CD4-positive, alpha-beta memory T cell (primary cell): ENCODE measurements at places on chromosomes 11 and 22. TPM values are rescaled to one million over a fixed set of nuclear protein-coding genes. Genes with fewer than 3 reads are reported as not detected.

POLA2 gene
- total RNA-seq = 26.4 TPM

ACR gene
- total RNA-seq = not detected

PLET1 gene
- not detected for total RNA-seq

CDC45 gene
- 0.64 TPM for total RNA-seq

GRAP2 gene
- total RNA-seq = 134 TPM

MMP26 gene
- total RNA-seq = not detected

TBX10 gene
- total RNA-seq = not detected

FBLN1 gene
- total RNA-seq = not detected

FXYD2 gene
- total RNA-seq = 10.5 TPM

DNA sequence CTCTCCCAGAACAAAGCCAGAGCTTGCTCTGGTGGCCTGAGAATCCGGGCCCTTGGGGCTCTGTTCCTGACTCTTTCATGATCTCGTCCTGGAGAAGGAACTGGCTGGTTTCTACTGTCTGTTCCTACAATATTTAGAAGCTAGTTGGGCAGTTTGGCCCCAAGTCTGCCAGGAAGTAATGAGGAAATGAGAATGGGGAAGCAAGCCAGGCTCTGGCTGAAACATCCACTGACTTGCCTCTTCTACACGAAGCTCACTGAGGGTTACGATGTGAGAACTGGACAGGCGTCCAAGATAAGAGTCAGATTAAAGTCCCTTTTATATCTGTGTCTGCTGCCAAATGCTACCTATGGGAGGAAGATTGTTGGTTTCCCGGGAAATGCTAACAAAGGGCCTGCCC lies 110.0 kb upstream of the KIRREL3 start:
- H3K36me3 ChIP-seq = no peaks in the 10 kb centered on the region
- H3K4me1 ChIP-seq = no peaks in the 10 kb centered on the region
- no peak for DNase-seq

DNA sequence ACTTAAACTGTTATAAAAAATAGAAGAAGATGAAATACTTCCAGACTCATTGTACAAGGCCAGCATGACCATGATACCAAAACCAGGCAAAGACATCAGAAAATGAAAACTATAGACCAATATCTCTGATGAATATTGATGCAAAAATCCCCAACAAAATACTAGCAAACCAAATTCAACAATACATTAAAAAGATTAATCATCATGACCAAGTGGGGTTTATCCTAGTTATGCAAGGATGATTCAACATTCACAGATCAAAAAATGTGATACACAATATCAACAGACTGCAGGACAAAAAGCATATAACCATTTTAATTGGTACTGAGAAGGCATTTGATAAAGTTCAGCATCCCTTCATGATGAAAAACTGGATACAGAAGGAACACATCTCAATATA lies 824.5 kb upstream of the RAG2 start:
- H3K27me3 ChIP-seq = no peaks in the 10 kb centered on the region
- no peak overlapping the region for H3K4me3 ChIP-seq
- H3K27ac ChIP-seq = no peak overlapping the region
- no peaks in the 10 kb centered on the region for H3K4me1 ChIP-seq
- no peaks in the 10 kb centered on the region for H3K36me3 ChIP-seq

GRCh38 chr11:58576887-58577471 lies 1.3 kb upstream of the LPXN start:
- peak overlapping the region; percentile 96 for H3K4me3 ChIP-seq
- no peaks in the 10 kb centered on the region for H3K27me3 ChIP-seq

DNA sequence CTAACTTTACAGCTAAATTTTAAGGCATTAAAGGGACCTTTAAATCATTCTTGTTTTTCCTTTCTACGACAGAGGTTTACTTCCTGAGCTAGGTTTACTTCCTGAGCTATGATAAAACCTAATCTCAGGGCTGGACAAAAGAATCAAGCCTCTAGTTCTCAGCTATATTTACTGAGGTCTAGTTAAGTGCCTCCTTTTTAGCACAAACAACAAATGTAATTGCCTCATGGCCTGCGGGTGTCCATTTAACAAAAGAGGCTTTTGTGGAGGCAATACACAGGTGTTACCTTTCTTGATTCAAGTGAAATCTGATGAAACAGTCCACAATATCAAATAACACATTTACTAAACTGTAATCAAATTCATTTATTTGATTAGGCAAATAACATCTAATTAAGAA lies 67.3 kb downstream of the IMMP1L start:
- DNase-seq = no peak
- no peaks in the 10 kb centered on the region for H3K27me3 ChIP-seq
- no peaks in the 10 kb centered on the region for H3K4me1 ChIP-seq
- no peaks in the 10 kb centered on the region for H3K36me3 ChIP-seq
- H3K4me3 ChIP-seq = no peak overlapping the region

DNA sequence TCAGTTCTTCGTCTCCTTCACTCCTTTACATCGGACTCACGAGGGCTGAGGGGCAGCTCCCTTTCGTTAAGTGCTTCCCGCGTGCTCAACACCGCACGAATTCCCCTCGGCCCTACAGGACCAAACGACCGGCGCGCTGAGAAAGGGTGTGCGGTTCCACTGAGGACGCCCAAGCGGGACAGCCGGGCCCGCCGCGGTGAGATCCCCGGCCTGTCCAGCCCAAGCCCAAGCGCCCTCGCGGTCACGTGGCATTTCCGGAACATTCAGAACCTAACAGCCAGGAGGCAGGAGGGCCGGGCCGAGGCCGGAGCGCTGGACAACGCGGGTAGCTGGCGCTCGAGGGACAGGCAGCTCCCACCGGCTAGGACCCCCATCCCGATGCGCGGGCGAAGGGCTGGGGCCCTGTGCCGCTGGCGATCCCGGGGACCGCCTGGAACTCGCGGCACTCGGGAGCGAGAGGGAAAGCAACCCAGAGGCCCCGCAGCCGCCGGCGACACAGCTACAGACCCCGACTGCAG lies 737 bp upstream of the STIP1 start:
- no peak for DNase-seq
- H3K27me3 ChIP-seq = no peaks in the 10 kb centered on the region
- H3K27ac ChIP-seq = peak overlapping the region; percentile 79
- peak overlapping the region; percentile 64 for H3K4me3 ChIP-seq
- H3K36me3 ChIP-seq = no peaks in the 10 kb centered on the region

GRCh38 chr11:123356539-123356938 lies 73.5 kb upstream of the GRAMD1B start:
- no peak overlapping the region for H3K27ac ChIP-seq
- DNase-seq = no peak
- no peaks in the 10 kb centered on the region for H3K27me3 ChIP-seq
- H3K36me3 ChIP-seq = no peaks in the 10 kb centered on the region
- peaks cover 17% of the 10 kb centered on the region for H3K4me1 ChIP-seq

GRCh38 chr11:86201371-86201884 lies 43.1 kb upstream of the EED start:
- DNase-seq = no peak
- H3K27ac ChIP-seq = no peak overlapping the region
- H3K4me3 ChIP-seq = no peak overlapping the region
- no peaks in the 10 kb centered on the region for H3K27me3 ChIP-seq
- no peaks in the 10 kb centered on the region for H3K36me3 ChIP-seq
- H3K4me1 ChIP-seq = peaks cover 15% of the 10 kb centered on the region

- no peaks in the 10 kb centered on the region for H3K36me3 ChIP-seq
- H3K4me3 ChIP-seq = no peak overlapping the region
- no peak overlapping the region for H3K27ac ChIP-seq
- no peak for DNase-seq
Observed at GRCh38 chr11:1205121-1205986, 17.5 kb upstream of the MUC5B start.

DNA sequence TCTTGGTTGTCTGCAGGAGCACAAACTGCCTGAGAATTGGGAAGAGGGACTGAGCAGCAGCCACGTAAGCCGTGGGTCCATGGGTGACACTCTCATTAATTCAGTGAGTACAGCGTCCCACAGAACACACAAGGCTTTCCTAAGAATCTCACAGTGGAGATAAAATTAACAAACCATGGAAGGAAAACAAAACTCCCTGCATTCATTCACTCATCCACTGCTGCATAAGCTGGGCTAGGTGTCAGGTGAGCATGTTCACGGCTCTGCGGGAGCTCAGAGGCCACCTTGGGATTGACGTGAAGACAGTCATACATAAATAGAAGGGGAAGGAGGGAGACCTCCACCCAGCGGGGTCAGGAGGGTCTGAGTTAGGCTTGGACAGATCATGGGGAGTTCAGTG lies 1442.7 kb downstream of the TBC1D22A start:
- H3K27ac ChIP-seq = no peak overlapping the region
- H3K4me1 ChIP-seq = no peaks in the 10 kb centered on the region
- H3K27me3 ChIP-seq = no peaks in the 10 kb centered on the region
- no peak overlapping the region for H3K4me3 ChIP-seq
- H3K36me3 ChIP-seq = no peaks in the 10 kb centered on the region

- H3K27me3 ChIP-seq = no peaks in the 10 kb centered on the region
- no peaks in the 10 kb centered on the region for H3K36me3 ChIP-seq
- no peak overlapping the region for H3K4me3 ChIP-seq
- DNase-seq = no peak
- H3K4me1 ChIP-seq = no peaks in the 10 kb centered on the region
- H3K27ac ChIP-seq = no peak overlapping the region
Observed at GRCh38 chr11:7971846-7972245, 6.6 kb upstream of the NLRP10 start.

GRCh38 chr11:65539744-65540289 lies 14.9 kb downstream of the SCYL1 start:
- no peaks in the 10 kb centered on the region for H3K27me3 ChIP-seq
- peaks cover 13% of the 10 kb centered on the region for H3K36me3 ChIP-seq
- H3K27ac ChIP-seq = peak overlapping the region; percentile 55

DNA sequence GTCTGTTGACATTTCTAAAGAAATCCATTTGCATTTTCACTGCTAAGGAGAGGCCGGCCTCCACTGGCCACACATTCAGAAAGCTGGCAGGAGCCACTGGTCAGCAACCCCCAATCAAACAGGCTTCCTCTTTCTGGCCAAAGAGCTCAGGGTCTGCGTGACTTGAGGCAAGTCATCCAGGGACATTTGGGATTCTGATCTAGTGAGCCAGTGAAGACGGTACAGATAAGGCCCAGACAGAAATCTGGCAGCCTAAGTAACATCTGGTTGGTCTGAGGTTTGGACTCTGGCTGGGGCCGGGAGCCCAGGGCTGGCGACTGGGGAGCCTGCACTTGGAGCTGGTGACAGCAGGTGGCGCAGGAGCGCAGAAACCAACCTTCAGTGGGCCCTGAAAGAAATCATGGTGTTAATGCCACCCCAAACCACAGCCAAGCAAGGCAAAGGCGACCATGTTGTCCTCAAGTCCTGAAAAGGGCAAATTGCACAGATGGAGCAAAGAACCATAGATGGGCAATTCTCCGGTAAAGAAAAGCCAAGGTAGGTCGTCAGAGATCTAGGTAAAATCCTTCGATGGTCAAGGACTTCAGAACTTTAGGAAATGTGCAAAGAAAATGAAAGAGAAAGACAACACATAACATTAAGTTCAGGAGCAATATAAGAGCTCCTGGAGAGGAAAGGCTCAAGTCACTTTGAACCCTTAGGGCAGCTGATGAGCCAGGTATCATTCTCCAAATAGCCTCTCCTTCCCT lies 99.4 kb upstream of the BLID start:
- no peaks in the 10 kb centered on the region for H3K36me3 ChIP-seq
- no peaks in the 10 kb centered on the region for H3K4me1 ChIP-seq
- H3K27me3 ChIP-seq = no peaks in the 10 kb centered on the region
- no peak overlapping the region for H3K4me3 ChIP-seq
- DNase-seq = no peak
- H3K27ac ChIP-seq = no peak overlapping the region

DNA sequence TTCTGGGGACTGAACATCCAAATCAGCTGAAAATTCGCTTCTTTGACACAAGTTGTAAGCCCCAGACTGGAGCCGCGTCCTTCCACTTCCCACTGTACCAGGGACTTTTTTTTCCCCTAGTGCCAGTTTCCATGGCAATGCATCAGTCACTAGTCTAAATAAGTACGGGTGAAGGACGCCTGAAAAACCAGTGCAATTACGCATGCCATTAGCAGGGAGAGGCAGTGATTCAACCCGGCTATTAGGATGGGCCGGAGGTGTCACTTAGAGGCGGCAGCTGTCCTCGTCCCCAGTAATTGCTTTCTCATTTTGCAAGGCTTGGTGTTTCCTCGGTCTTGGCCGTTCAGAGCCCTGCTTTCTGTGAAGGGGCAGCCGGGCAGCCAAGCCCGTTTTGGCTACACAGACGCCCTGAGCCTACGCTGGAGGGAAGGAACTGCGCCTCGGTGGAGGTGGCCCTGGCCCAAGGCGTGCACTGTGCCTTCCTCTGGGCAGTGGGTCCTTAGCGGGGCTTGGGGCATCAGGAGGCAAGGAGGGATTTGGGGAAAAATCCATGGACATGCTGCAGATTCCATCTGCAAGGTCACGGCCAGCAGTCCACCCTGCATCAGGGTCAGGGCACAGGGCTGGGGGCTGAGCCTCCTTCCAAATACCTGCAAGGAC lies 319.7 kb downstream of the CTTN start:
- no peak for DNase-seq
- H3K36me3 ChIP-seq = no peaks in the 10 kb centered on the region
- no peak overlapping the region for H3K4me3 ChIP-seq

GRCh38 chr11:92413757-92414513 lies 189.3 kb downstream of the FAT3 start:
- H3K4me1 ChIP-seq = no peaks in the 10 kb centered on the region
- no peaks in the 10 kb centered on the region for H3K36me3 ChIP-seq
- H3K4me3 ChIP-seq = no peak overlapping the region

GRCh38 chr11:58659910-58660570 lies 37.6 kb downstream of the CNTF start:
- DNase-seq = no peak
- no peaks in the 10 kb centered on the region for H3K27me3 ChIP-seq
- H3K4me1 ChIP-seq = no peaks in the 10 kb centered on the region
- no peak overlapping the region for H3K27ac ChIP-seq

- no peak overlapping the region for H3K27ac ChIP-seq
- peaks cover 44% of the 10 kb centered on the region for H3K4me1 ChIP-seq
- no peak for DNase-seq
- peaks cover 21% of the 10 kb centered on the region for H3K36me3 ChIP-seq
- H3K4me3 ChIP-seq = no peak overlapping the region
Observed at GRCh38 chr11:118211006-118211405, 13.8 kb downstream of the JAML start.

- no peaks in the 10 kb centered on the region for H3K27me3 ChIP-seq
- peak; percentile 38 for DNase-seq
- H3K4me3 ChIP-seq = no peak overlapping the region
- no peaks in the 10 kb centered on the region for H3K4me1 ChIP-seq
- H3K27ac ChIP-seq = no peak overlapping the region
- no peaks in the 10 kb centered on the region for H3K36me3 ChIP-seq
Observed at GRCh38 chr22:22342697-22343580, 98.4 kb downstream of the VPREB1 start.

GRCh38 chr11:68905421-68906360 lies 2.0 kb downstream of the IGHMBP2 start:
- no peak overlapping the region for H3K4me3 ChIP-seq
- H3K27ac ChIP-seq = no peak overlapping the region
- H3K4me1 ChIP-seq = peaks cover 31% of the 10 kb centered on the region
- H3K27me3 ChIP-seq = no peaks in the 10 kb centered on the region

GRCh38 chr11:45872651-45873356 lies 12.6 kb upstream of the MAPK8IP1 start:
- H3K36me3 ChIP-seq = peaks cover 76% of the 10 kb centered on the region
- H3K4me1 ChIP-seq = no peaks in the 10 kb centered on the region
- no peaks in the 10 kb centered on the region for H3K27me3 ChIP-seq
- no peak for DNase-seq
